ENCODE measurements at places on chromosomes 1 and 21.

GRCh38 chr1:46549697-46550681, 1.5 kb downstream of the KNCN start:
- no peak for ATAC-seq

DNA sequence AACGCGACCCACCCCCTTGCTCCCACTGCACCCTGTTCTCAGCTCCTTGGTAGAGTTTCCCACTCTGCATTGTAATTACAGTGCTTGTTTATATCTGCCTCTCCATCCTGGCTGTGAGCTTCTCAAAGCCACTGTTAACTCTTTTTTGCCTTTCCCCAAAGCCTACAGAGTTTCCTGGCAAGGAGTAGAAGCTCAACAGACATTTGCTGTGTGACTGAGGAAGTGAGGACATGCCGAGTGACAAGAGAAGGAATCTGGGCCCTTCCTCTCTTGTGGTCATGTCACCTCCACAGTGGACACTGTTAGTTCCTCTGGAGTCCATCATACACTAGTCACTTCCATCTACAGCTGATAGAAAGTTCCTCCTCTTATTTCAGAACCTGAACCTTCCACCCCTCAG, 6.1 kb upstream of the IGSF8 start:
- ATAC-seq = no peak

GRCh38 chr1:28966617-28967016, 52.2 kb downstream of the EPB41 start:
- no peak for ATAC-seq

DNA sequence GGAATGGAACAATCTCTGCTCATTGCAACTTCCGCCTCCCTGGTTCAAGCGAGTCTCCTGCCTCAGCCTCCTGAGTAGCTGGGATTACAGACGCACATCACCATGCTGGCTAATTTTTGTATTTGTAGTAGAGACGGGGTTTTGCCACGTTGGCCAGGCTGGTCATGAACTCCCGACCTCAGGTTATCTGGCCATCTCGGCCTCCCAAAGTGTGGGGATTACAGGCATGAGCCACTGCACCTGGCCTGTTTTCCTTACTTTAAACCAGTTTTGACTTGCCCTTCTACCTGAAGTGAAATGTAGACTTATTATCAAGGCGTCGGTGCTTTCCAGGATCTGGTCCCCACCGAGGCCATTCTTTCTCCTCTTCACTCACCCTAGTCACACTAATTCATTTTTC, 141.8 kb downstream of the DYRK1A start:
- no peak for ATAC-seq

Measured in esophagus mucosa (tissue), 1 donor.